ENCODE measurements at places on chromosomes 13 and 19.

GRCh38 chr13:36059321-36059720, 71.9 kb downstream of the DCLK1 start:
- no peak for DNase-seq

DNA sequence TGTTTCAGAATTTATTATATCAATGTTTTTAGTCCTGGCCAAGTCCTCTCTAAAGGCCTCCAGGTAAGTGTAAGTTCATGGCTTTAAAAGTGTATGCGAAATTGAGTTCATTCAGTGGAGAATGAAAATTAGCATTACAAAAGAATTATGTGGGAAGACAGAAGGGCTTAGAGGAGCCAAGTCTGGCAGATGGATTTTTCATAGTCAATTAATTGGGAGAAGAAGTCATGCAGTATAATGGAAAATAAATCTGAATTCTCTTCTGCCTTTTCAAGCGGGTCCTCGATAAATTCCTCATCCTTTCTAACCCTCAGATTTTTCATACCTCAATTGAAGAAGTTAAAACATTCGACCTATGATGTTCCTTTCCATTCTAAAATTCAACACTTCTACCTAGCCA, 394.2 kb downstream of the ITGBL1 start:
- no peak for DNase-seq

GRCh38 chr13:112772929-112773328, 83.1 kb downstream of the ATP11A start:
- DNase-seq: no peak

GRCh38 chr19:44949550-44949949, 3.7 kb downstream of the APOC2 start:
- no peak for DNase-seq

GRCh38 chr13:31772231-31772630, 32.9 kb downstream of the RXFP2 start:
- DNase-seq: no peak

- DNase-seq: no peak
Measured at GRCh38 chr13:29498426-29499040, 97.0 kb downstream of the SLC7A1 start.

- DNase-seq: no peak
Measured at GRCh38 chr13:72303941-72304746, 423.3 kb downstream of the MZT1 start.

DNA sequence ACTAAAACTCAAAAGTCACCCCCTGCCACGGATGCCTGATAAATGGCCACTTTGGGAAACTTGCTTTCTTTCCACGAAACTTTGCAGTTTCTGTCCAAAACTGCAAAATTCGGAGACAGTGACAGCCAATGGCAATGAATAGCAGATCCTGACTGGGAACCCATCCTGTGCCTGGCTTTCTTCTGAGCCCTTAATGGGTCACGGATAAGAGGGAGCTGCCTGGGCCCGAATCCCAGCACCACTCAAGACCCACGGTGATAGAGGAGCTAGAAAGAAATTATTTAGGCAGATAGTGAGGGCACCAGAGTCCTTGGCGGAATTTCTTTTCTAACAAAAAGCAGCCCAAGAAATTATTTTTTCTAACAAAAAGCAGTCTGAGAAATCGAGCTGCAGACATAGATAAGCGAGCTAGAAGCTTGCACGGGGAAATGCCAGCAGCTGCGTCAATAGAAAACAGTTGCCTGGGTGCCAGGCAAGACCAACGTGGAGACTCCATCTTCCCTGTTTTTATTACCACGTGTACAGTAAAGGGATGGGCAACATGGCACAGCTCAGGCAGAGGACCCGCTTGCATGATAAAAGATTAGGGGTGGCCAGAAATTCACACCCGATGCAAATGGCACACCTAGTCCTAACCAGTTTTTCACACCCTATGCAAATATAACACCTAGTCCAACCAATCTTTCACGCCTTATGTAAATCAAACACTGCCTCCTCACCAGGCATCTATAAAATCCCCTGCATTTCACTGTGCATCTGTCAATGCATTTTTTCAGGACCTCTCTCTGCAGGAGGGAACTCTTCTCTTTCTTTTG, 7.1 kb upstream of the HSH2D start:
- no peak for DNase-seq

DNA sequence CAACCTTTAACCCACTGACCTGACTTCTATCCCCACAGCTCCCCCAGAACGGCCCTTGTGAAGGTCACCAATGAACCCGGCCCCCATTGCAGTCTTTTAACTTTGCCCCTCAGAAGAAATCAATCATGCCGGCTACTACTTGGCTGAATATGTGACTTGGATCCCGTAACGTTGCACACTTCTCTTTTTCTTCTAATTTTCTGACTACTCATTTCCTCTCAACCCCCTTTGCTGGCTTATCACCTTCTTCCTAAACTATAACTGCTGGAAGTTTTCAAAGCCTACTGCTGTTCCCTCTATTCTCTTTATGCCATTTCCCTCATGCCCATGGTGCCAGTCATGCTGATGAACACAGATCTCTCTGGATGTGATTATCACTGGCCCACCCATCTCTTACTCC, 367.6 kb downstream of the DNAJC15 start:
- DNase-seq: no peak

GRCh38 chr13:51541809-51542258, 42.4 kb upstream of the WDFY2 start:
- DNase-seq: no peak

- no peak for DNase-seq
Measured at GRCh38 chr13:73974051-73974450, 160.2 kb downstream of the KLF12 start.

DNA sequence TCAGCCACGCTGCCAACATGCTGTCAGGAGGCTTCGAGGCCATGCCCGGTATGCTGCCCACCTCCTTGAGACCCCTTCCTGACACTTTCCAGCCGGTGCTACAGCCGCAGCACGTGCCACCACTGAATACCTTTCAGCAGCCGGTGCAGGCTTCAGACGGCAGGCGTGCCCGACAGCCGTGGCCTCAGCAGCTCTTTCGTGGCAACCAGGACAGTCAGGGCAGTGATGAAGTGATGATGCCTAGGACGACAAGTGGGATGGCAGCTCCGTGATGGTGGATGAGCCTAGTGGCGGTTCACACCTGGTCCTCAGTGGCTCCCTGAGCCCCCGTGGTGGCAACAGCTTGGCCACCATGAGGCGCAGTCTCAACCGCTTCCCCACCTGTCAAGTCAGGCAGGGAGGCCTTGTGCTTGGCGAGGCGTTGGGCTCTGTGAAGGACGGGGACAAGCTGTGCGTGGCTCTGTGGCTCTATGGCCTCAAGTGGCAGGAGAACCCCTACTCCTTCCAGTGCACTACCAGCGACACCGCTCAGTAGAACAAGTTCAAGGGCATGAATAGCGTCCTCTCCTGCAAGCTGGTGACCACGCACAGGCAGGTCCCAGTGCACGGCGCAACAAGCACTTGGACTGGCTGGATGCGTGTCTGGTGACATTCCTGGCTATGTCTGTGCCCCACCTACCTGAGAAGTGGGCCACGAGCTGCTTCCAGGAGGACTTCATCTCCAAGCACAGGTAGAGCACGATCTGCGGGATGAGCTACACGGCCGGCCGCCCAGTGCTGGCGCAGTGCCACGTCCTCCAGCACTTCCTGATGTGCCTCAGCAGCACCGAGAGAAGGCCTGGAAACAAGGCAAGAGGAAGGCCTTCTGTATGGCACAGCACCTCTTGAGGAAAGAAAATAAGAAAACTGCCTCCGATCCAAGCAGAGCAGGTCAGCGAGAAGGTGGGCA, 18.2 kb upstream of the ZNF14 start:
- no peak for DNase-seq

DNA sequence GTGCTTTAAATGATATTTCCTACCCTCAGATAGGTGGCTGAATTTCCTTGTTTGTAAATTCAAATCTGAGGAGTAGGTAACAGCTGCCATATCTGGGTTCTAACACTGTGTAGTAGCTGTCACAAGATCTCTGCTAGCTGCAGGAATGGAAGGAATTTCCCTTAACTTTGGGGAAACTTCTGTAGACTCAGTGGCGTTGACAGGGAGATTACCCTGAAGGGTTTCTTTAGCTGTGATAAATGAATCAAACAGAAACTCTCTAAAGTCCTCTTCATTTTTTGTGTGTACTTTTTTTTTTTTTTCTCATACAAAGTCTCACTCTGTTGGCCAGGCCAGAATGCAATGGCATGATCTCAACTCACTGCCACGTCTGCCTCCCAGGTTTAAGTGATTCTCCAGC, 5.3 kb upstream of the EPSTI1 start:
- DNase-seq: no peak

DNA sequence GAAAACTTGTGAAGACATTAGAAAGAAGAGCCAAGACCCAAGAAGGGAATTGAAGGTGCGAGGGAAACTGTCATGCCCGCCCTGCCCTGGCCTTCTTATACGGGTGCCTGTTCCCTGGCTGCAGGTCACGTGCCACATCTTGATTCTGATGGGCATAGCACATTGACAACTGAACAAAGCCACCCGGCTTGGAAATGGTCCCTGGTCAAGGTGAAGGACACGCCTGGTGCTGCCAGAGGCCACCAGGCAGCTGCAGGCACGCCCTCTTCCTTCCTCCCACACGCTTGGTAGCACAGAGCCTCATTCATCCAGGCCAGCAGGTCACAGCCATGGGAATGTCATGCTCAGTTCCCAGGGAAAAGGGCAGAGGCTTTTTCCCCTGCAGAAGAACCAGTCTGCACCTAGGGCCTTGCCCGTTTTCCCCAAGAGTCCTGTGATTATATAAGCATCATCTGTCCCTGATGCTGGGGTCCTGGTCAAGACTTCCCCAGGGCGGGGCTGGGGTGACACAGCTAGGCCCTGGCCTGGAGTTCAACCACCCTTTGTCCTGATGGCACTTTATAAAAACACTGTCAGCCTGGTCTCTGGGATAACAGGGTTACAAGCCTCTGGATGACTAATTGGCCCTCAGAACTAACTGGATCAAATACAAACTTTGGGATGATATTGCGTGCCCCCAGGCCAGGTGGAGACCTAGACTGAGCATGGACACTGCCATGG, 56.0 kb downstream of the CDADC1 start:
- no peak for DNase-seq

- DNase-seq: no peak
Measured at GRCh38 chr19:40309666-40310065, 24.5 kb upstream of the AKT2 start.

GRCh38 chr13:97505017-97505416, 71.0 kb downstream of the RAP2A start:
- DNase-seq: no peak

DNA sequence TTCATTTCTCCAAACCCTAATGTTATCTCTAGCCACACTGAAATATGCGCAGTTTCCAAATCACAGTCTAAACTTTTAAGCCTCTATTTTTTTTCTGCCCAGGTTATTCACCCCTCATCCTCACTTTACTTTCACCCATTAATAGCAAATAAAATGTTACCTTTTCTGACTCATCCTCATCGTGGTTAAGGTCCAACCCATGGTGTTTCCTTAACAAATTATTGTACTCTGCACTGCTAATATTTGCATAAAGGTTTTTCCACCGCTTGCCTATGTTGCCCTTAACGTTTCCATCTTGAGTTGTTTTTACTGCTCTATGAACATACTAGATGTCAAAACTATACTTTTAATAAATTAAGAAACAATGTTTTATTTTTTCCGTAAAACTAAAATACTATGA, 780.9 kb upstream of the KLHL1 start:
- no peak for DNase-seq

GRCh38 chr19:55836340-55836739, at the start of gene NLRP4:
TSS of gene NLRP4 (plus strand) at chr19:55836540. CDS start at chr19:55852081, 15,541 bp downstream.
- DNase-seq: no peak

- no peak for DNase-seq
Measured at GRCh38 chr13:77019756-77020155, 7.2 kb downstream of the FBXL3 start.

DNA sequence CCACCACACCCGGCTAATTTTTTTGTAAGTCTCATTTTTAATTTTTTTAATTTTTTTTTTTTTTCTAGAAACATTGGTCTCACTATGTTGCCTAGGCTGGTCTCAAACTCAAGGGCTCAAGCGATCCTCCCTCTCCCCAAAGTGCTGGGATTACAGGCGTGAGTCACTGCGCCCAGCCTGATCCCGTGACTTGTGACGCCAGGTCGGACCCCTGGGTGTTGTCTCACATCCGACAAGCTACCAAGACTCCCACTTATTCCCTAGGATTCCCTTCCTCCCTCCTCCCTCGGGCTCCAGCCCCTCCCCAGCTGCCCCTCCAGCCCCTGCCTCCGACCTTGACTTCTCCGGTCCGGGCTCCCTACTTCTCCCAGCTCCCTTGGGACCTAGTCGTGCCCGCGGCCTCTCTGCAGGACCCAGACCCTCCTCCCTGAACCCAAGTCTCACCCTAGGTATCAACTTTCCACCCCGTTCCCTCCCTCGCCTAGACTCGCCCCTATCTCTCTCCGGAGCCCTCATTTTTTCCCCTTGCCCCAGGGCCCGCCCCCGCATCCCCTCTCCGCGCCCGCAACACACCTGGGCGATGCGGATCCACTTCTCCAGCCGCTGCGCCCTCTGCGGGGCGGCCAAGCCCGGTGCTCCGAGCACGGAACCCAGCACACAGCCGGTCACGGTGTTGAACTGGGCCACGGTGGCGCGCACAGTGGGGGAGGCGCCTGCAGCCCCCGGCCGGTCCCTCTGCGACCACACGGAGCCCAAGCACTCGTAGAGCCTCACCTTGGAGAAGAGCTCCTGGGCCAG, 13.1 kb downstream of the RGL3 start:
- DNase-seq: no peak

DNA sequence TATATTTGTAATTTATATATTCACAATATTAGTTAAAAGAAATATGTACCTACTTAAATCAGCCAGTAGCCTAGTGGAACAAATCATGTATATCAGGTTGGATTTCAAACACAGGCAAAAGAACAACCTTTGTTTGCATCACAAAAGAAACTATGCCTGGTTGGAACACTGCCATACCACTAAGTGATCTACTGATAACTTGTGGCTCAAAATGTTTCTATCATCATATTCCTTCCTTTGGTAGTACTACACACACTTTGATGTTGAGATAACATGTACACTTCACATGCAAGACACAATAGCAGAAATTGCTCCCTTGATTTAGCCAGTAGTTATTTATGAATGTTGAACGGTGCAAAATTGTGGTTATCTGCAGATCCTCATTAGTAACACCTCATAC, 146.0 kb upstream of the GPC6 start:
- DNase-seq: peak; percentile 51

- DNase-seq: no peak
Measured at GRCh38 chr13:93246069-93246468, 19.5 kb downstream of the GPC6 start.

DNA sequence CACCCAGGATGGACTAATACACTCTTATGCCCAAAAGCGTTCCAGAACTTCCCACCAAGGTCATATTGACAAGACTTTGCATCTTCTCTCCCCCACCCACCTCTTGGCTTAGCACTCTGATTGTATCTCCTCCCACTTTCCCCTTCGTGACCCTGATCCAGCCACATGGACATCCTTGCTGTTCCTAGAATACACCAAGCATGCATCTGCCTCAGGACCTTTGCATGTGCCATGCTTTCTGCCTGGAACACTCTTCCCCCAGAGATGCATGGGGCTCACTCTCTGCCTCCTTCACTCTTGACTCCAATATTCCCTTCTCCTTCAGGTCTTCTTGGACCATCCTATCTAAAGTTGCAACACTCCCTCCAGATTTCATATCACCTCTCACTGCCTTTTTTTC, 16.2 kb upstream of the LAIR1 start:
- no peak for DNase-seq

GRCh38 chr13:42891591-42891990, 100.5 kb downstream of the EPSTI1 start:
- DNase-seq: no peak

All from NCI-H187 treated with DMSO at 0.1 percent for 48 hours (cell line).